ENCODE measurements at places on chromosomes 6 and 20.
A peak's percentile ranks its signal among the peaks of the same experiment; 100 is the strongest.

GRCh38 chr6:148528292-148528691 is 185.7 kb downstream of the SASH1 start:
- no peak for DNase-seq

- no peak for DNase-seq
These were observed 5.6 kb upstream of the ADGRF1 start for GRCh38 chr6:47047479-47048407.

DNA sequence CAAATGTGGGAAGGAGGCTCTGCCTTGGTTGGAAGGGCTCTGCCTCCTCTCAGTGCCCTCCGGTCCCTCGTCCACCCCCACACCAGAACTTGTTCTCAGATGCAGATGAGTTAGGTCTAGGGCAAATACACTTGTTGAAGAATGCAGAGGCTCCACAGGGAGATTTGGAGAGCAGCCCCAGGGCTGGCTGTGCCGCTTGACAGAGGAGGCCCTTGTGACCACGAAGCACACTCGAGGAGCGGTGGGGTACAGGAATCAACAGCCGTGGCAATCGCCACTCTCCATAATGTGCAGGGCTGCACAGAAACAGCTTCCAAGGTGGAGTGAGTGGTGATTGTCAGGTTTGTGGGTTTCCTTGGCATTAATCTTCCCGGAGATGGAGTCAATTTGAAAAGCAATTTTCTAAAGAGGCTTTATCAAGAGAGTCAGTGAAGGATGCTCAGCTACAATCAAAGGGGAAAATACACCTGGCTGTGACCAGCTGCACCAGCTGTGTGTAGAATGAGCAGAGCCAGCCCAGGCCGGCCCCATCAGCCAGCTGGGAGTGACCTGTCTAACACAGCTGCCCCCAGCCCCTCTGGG is 59.5 kb downstream of the BFSP1 start:
- no peak for DNase-seq

- DNase-seq: no peak
These were observed 122.4 kb downstream of the RIN2 start for GRCh38 chr20:19880256-19881079.

DNA sequence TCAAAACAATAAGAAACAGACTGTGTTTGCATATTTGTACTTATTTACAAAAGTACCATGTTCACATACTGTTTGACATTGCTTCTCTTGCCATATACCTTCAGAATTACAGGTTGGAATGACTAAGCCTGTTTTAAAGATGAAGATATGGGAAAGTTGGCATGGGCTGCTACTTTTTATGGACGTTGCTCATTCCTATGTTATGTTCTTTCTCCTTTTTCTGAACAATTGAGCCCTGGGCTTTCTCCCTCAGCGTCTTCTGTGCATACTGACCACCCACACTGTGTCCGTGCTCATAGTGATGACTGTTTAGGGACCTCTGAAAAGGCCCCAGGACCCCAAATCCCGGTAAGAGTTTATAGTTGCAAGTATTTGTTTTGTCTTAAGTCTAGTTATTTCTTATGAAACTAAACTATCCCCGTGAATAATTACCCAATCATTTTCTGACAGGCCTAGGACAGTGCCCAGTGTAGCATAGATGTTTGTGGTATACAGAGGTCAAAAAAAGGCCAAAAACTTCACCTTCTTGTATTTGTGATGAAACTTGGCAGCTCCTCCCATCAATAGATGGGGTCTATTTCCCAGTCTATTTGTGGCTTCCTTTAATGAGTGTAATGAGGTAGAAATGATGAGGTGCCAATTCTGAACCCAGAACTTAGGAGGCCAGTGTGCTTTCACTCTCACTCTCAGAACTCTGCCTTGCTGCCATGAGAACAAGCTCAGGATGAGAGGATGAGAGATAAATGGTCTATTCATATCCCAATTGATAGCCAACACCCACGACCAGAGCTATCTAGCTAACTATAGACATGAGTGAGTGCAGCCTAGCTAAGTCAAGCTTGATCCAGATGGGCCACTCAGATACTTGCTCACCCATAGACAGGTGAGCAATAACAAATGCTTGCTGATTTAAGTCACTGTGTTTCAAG is 40.9 kb downstream of the GSTA4 start:
- DNase-seq: no peak

- no peak for DNase-seq
These were observed 146.7 kb upstream of the CDH4 start for GRCh38 chr20:61105395-61105794.

DNA sequence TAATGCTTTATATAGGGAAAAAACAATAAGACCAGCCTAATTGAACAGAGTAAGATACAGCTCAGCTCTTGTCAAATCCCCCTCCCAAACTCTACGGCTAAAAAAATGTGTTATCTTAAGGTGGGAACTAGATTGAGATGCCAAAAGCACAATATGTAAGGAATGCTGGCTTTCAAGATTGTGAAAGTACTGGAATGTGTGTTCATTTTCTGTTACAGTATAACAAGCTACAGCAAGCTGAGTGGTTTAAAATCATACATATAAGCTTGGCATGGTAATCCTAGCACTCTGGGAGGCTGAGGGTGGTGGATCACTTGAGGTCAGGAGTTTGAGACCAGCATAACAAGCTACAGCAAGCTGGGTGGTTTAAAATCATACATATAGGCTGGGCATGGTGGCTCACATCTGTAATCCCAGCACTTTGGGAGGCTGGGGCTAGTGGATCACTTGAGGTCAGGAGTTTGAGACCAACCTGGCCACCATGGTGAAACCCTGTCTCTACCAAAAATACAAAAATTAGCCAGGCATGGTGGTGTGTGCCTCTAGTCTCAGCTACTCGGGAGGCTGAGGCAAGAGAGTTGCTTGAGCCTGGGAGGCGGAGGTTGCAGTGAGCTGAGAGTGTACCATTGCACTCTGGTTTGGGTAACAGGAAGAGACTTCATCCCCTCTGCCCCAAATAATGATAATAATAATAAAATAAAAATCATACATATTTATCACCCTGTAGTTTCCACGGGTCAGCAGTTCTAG is 297.7 kb downstream of the DOK5 start:
- no peak for DNase-seq

DNA sequence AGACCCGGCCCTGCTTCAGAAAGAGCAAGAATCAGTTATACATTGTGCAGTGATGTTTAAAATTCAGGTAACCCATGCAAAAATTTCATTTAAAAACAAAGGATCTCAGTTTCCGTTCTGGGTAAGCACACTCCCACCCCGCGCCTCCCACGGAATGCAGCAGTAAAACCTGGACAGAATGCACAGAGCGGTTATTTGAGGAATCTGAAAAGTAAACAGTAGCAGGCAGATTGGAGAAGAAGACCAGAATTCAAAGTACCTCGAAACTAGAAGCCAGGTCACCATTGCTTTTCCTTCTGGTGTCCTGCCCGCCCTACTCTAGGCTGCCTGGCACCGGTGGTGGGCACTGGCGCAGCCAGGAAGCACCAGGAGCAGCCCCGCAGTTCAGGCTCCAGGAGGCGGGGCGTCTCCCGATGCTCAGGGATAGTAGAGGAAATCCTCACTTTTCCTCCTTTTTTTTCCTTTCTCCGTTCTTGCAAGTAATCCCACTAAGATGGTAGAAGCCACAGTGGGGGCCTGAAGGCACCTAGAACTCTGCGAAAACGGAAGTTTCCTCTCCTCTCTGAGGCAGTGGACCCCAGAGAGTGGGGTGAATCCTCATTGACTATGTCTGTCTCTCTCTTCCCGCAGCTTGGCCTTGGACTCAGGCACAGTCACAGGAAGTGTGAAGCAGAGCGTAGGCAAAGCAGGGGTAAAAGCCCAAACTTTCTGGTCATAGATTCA is 28.3 kb downstream of the METTL24 start:
- no peak for DNase-seq

DNA sequence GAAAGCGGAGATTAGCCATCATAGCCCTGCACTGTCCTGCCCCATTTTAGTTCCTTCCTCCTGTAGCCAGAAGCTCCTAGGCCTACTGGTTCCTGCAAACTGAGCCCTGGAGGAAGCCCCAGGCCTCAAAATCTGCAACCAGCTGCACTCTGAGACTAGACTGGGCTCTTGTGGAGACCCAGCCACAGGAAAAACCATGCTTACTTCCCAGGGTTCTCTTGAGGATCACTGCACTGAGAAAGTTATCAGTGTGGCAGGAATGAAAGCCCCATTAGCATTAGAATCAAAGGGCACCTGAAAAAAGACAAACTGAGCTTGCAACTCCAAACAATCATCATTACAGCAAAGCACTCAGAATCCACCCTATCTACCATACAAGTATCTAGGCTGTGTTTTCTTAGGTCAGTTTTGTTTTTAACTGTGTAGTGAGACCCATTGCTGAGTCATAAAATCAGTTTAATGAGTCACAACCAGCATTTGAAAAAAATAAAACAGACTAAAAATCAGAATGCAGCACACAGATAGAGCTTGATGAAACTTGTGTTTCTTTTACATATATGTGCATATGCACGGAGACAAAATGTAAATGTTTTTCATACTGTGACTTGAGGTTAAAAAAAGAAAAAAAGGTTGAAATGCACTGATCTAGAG is 91.0 kb downstream of the UNC5CL start:
- DNase-seq: no peak

DNA sequence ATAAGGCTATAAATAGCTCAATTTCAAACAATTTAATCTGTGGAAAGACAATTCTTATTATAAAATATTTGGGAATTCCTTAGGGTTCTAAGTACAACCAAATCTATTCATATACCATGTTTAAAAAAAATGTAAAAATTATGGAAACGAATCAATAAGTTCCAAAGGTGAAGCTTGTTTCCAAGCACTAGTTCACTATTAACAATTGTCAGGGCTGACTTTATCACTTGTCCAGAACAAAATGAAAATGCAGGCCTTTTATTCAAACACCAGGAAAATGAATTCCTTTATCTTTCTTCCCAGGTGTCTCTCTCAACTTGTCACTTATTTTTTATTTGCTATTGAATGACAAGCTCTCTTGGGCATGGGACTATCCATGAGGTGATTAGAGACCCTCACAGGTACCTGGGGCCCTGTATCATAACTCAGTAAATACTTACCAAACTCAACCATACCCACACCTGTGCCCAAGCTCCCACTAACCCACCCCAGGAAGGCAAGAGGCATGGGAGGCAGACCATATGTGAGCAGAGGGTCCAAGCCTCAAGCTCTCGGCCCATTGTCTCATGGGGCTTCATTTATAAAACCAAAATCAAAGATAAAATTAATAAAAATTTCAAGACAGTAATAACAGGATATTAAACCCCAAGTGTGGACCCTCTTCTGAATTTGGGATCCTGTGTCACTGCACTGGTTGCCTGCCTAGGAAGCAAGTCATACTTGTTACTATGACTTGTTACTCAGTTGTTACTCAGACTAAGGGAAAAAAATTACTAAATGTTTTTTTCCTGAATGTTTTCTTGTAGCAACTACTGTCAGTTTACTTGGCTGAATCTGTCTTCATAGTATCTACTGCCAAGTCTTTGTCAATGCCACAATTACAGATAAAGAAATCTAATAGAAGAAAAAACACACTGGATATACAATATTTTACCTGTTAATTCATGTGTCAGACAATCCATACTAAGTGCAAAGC is 54.7 kb downstream of the PTPRK start:
- DNase-seq: no peak

DNA sequence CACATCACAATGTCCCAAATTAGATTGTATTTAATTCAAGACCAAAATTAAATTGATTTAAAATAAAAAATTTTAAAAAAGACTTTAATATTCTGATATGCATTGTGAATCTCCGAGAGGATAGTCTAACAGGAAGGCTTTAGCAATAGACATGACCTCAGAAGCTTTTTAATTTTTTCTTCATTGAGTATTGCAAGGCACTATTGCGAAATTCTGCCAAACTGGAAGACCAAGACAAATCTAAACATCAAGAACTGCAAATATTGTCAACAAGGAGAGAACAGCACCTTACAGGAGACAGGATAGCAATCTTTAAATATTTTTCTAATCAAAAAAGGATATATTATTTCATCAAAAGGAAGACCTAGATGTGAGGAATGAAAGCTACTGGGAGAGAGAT is 56.9 kb downstream of the BMP5 start:
- DNase-seq: no peak

- no peak for DNase-seq
These were observed 526.0 kb downstream of the UTRN start for GRCh38 chr6:144811140-144811539.

DNA sequence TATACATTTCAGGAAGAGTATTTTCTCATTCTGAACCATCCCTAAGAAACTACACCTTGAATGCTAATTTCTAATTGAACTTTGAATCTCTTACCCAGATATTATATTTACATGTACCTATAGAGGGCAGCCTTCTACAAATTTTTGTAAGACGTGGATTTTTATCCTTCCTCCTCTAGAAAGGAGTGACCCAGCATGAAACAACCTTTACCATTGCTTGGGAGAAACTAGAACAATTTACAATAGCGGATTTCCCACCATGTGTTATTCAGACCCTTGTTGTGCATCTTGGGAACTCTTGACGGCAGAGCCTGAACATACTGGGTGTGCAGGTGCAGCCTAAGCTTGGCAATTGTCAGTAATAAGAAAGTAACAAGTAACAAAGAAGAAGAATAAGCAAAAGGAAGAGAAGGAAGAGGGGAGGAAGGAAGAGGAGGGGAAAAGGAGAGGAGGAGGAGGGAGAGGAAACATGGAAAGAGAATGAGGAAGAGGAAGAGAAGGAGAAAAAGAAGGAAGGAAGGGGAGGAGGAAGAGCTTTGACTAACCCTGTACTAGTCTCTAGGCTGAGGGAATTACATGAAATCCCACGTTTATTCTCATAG is 10.8 kb upstream of the TAAR1 start:
- DNase-seq: no peak

- DNase-seq: peak; percentile 31
These were observed 31.6 kb upstream of the SLC32A1 start for GRCh38 chr20:38692436-38693411.

GRCh38 chr6:26053992-26054780 is 33.0 kb upstream of the HFE start:
- no peak for DNase-seq

DNA sequence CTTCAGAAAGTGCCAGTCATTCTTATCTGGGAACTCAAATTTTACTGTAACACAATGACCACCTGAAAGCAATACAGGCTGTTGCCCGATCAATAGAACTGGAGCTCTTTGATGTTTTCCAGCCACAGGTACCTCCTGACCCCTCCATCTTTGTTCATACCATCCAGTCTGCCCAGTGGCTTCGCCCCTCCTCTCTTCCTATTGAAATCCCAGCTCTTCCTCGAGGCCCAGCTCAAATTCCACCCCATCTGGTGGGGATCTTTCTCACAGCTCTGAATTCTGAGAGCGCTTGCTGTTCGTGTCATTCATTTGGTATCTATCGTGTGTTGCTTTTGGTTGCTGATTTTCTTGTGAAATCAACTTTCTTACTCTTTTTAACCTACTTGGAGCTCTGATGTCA is 87.9 kb upstream of the CNKSR3 start:
- no peak for DNase-seq

DNA sequence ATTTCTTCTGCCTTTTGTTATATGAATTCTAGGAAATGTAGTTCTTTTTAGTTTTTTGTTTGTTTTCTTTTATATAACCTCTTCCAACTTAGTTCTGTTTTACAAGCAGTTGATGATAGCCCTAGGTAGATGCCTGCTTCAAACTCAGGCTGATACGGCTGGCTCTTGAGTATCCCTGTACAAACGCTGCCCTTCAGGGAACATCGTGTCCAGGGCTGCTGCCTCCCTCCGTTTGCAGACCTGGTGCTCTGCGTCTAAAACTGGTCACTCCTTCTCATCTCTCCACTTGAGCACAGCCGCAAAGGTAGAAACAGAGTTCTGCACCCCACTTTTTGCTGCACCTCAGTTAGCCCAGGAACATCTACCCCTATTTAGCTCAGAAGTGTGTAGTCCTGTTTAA is 310.1 kb downstream of the PRL start:
- no peak for DNase-seq
